Kidney (tissue), 22 donors: ENCODE measurements at places on chromosomes 1 and 21. TPM values are rescaled to one million over a fixed set of nuclear protein-coding genes. Genes with fewer than 3 reads are reported as not detected.
A peak's percentile ranks its signal among the peaks of the same experiment; 100 is the strongest.

GRCh38 chr1:201500670-201501120 lies 6.2 kb downstream of the CSRP1 start:
- no peak for DNase-seq
- no peaks in the 10 kb centered on the region for H3K27me3 ChIP-seq
- H3K4me1 ChIP-seq: peaks cover 30% of the 10 kb centered on the region
- H3K36me3 ChIP-seq: no peaks in the 10 kb centered on the region

GRCh38 chr1:209983953-209984352 lies 45.9 kb downstream of the SYT14 start:
- no peaks in the 10 kb centered on the region for H3K36me3 ChIP-seq
- no peak for DNase-seq
- H3K4me3 ChIP-seq: no peak overlapping the region
- no peaks in the 10 kb centered on the region for H3K4me1 ChIP-seq

- no peaks in the 10 kb centered on the region for H3K27me3 ChIP-seq
- DNase-seq: no peak
- H3K27ac ChIP-seq: no peak overlapping the region
- H3K4me3 ChIP-seq: no peak overlapping the region
Observed at GRCh38 chr21:14959343-14959742, 105.5 kb downstream of the NRIP1 start.

GRCh38 chr1:25099343-25099951 lies 132.9 kb downstream of the SYF2 start:
- no peaks in the 10 kb centered on the region for H3K4me1 ChIP-seq
- no peaks in the 10 kb centered on the region for H3K27me3 ChIP-seq
- no peaks in the 10 kb centered on the region for H3K36me3 ChIP-seq
- H3K27ac ChIP-seq: no peak overlapping the region
- H3K4me3 ChIP-seq: no peak overlapping the region

DNA sequence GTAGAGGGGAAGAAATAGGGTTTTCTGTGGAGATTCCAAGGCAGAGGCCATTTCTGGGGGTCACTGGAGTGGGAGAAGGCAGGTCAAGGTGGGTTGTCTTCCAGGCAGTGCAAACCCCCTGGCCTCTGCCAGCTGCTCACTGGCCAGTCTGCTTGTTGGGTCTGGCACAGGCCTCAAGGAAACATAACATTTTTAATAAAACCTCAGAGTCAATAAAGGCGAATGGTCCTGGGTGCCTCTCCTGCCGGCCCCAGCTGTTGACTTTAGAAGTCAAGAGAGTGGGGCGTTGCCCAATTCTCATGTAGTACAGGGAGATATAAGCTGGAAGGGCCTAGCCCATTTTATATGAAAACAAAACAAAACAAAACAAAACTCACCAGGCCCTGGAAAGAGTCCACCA lies 36.6 kb downstream of the RUNX3 start:
- H3K27me3 ChIP-seq: no peaks in the 10 kb centered on the region
- DNase-seq: no peak
- H3K27ac ChIP-seq: no peak overlapping the region
- no peaks in the 10 kb centered on the region for H3K36me3 ChIP-seq
- no peak overlapping the region for H3K4me3 ChIP-seq

GRCh38 chr1:33014464-33015163 lies 22.1 kb downstream of the AK2 start:
- H3K27me3 ChIP-seq: no peaks in the 10 kb centered on the region
- no peak overlapping the region for H3K4me3 ChIP-seq
- H3K27ac ChIP-seq: no peak overlapping the region
- H3K4me1 ChIP-seq: peaks cover 18% of the 10 kb centered on the region

- no peak for DNase-seq
- H3K27me3 ChIP-seq: no peaks in the 10 kb centered on the region
- no peak overlapping the region for H3K4me3 ChIP-seq
Observed at GRCh38 chr1:246081856-246082668, 425.0 kb downstream of the SMYD3 start.

- H3K4me3 ChIP-seq: no peak overlapping the region
- DNase-seq: no peak
- peaks cover 3% of the 10 kb centered on the region for H3K4me1 ChIP-seq
- no peak overlapping the region for H3K27ac ChIP-seq
Observed at GRCh38 chr1:85398391-85399064, 66.4 kb downstream of the DDAH1 start.

DNA sequence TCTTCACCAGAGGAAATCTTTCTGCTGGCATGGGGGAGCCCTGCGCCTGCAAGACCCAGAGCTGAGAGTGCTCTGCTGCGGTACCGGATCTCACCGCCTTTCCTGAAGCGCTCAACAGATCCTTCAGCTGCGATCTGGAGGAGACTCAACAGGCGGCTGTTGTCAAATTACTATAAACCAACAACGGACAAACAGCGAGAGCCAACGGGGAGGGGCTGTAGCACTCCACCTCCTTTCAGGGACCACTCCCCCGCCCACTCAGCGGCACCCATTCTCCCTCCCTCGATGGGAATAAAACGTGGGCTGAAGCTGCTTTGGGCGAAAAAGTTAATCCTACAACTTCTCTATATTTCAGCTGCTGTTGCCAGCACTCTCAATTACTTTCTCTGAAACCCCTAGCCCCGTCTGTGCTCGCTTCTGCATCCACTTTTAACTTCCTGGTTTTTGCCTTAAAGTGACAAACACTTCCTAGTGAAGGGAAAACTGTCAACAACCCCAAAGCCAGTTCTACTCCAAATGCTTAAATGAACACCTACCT lies at the start of gene FMO5:
Gene FMO5 (minus strand): TSS at position 147 of the 538 bp plus-strand sequence. CDS start 310 bp downstream, outside the sequence.
- H3K4me3 ChIP-seq: peak within 1 kb of the TSS; percentile 98
- no peaks in the 10 kb centered on the region for H3K27me3 ChIP-seq
- DNase-seq: peak; percentile 84

DNA sequence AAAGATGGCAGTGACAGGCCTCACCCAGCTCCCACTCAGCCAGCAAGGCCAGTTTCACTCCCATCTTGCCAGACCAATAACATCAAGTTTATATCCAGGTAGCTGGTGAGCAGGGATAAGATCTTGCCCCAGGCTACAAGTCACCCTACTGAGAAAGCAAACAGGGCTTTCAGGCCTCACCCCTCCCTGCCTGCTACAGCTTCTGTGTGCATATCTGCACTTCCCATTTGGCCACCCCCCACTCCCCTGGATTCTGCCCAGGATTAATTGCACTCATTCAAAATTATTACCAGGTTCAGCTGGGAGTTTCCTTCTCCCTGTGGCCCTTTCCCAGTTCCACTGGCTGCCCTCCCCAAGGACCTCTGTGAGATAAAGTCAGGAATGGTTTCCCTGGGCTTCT lies 352.1 kb downstream of the TBX15 start:
- no peaks in the 10 kb centered on the region for H3K4me1 ChIP-seq
- no peak overlapping the region for H3K4me3 ChIP-seq
- H3K36me3 ChIP-seq: no peaks in the 10 kb centered on the region
- no peaks in the 10 kb centered on the region for H3K27me3 ChIP-seq

GRCh38 chr1:102800406-102800805 lies 307.9 kb downstream of the COL11A1 start:
- H3K27me3 ChIP-seq: no peaks in the 10 kb centered on the region
- H3K36me3 ChIP-seq: no peaks in the 10 kb centered on the region
- H3K4me3 ChIP-seq: no peak overlapping the region
- no peaks in the 10 kb centered on the region for H3K4me1 ChIP-seq

- peak overlapping the region; percentile 82 for H3K27ac ChIP-seq
- no peaks in the 10 kb centered on the region for H3K27me3 ChIP-seq
- peaks cover 30% of the 10 kb centered on the region for H3K4me1 ChIP-seq
- no peaks in the 10 kb centered on the region for H3K36me3 ChIP-seq
- no peak overlapping the region for H3K4me3 ChIP-seq
- peak; percentile 83 for DNase-seq
Observed at GRCh38 chr1:234918961-234919761, 209.5 kb downstream of the TOMM20 start.

DNA sequence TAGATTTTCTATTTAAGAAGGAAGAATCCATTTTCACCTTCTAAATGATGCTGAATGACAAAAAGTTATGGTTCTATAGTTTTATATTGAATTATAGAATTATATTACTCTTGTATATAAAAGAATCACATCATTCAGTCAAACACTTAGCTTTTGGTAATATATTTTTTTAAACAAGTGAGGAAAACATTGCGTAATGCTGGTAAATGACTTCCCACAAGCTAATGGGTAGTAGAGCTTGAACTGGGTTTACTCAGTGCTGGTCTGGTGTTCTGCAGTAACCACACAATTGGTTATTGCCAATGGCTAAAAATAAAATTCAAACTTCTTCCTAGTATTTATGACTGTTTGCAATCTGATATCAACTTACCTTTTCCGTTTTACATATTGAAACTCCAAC lies 10.6 kb upstream of the GIPC2 start:
- no peaks in the 10 kb centered on the region for H3K27me3 ChIP-seq
- no peaks in the 10 kb centered on the region for H3K36me3 ChIP-seq
- no peak overlapping the region for H3K27ac ChIP-seq
- no peak overlapping the region for H3K4me3 ChIP-seq
- H3K4me1 ChIP-seq: no peaks in the 10 kb centered on the region

DNA sequence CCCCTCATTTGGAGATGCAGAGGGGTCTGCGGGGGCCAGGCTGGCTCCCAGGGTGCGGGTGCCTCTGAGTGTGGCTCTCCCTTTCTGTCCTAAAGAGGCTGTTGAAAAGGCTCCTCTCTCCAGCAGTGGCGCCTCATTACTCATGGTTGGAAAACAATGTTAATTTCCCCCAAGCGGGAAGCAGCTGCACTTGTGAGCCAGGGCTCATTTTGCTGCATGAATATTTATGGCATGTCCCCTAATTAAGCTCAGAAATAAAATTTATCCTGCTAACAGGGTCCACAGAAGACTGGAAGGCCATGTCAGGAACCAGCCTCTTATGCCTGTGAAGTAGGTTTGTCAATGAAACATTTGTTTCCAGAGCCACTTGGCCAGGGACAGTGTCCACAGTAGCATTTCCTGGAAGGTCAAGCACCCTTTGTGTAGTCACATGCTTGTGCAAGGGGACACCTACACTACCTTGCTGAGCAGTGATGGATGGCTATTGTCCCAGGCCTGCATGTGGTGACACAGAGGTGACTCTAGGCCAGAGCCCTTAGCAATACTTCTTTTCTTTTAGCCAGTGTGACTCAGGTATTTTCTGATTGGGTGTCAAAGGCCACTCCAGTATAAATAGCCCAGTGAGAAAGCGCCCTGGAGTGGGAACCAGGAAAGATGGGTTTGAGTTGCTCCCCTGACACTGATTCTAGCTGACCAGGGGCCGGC lies 259.0 kb downstream of the FOXD2 start:
- H3K36me3 ChIP-seq: no peaks in the 10 kb centered on the region
- DNase-seq: peak; percentile 34
- H3K4me3 ChIP-seq: no peak overlapping the region
- no peaks in the 10 kb centered on the region for H3K4me1 ChIP-seq
- no peak overlapping the region for H3K27ac ChIP-seq

DNA sequence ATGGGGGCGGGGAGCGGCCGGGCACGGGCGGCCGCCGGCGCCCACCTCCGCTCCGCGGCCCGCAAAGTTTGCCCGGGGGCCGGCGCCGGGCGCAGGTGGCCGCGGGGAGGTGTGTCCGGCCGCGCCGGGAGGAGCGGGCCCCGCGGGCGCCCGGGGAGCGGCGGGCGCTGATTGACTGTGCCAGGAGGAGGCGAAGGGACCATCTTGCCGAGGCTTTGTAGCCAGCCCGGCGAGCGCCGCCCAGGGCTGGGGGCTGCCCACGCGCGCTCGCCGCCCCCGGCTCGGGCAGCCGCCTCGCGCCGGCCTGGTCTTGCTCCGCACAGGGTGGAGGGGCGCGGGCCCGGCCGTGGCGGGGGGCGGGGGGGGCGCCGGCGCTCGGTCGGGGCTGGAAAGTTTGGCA lies 432 bp downstream of the EPHB2 start:
- DNase-seq: peak; percentile 34
- H3K36me3 ChIP-seq: no peaks in the 10 kb centered on the region
- no peak overlapping the region for H3K27ac ChIP-seq
- no peaks in the 10 kb centered on the region for H3K4me1 ChIP-seq
- H3K4me3 ChIP-seq: no peak overlapping the region

GRCh38 chr1:161080441-161081405 lies 8.6 kb downstream of the NECTIN4 start:
- no peak overlapping the region for H3K27ac ChIP-seq
- no peaks in the 10 kb centered on the region for H3K36me3 ChIP-seq
- H3K27me3 ChIP-seq: no peaks in the 10 kb centered on the region
- no peak overlapping the region for H3K4me3 ChIP-seq

- H3K27ac ChIP-seq: peak overlapping the region; percentile 54
- peaks cover 7% of the 10 kb centered on the region for H3K4me1 ChIP-seq
- H3K27me3 ChIP-seq: no peaks in the 10 kb centered on the region
- peak; percentile 75 for DNase-seq
- H3K36me3 ChIP-seq: no peaks in the 10 kb centered on the region
Observed at GRCh38 chr1:227429447-227430359, 111.4 kb upstream of the CDC42BPA start.

DNA sequence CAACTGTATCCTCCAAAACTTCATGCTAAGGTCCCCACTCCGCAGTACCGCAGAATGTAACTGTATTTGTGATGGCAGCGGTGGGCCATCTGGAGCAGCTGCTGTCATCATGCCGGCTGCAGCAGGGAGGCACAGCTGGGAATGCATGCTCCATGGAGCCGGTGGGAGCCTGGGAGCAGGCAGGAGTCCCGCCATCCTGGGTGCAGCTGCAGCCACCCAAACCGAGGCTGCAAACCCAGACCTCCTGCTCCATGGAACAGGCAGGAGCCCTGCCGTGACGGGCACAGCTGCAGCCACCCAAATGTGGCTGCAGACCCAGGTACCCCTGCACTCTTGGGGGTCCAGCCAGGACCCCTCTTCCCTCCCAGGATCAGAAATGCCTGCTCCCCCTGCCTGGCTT lies 80.3 kb downstream of the SCMH1 start:
- H3K36me3 ChIP-seq: no peaks in the 10 kb centered on the region
- H3K4me3 ChIP-seq: no peak overlapping the region
- H3K4me1 ChIP-seq: no peaks in the 10 kb centered on the region
- no peak overlapping the region for H3K27ac ChIP-seq

- H3K4me1 ChIP-seq: no peaks in the 10 kb centered on the region
- H3K27me3 ChIP-seq: no peaks in the 10 kb centered on the region
- peak overlapping the region; percentile 83 for H3K4me3 ChIP-seq
- H3K27ac ChIP-seq: peak overlapping the region; percentile 98
Observed at GRCh38 chr21:37266515-37267221, 466 bp downstream of the VPS26C start.

Gene ETV3L
- total RNA-seq: not detected

Gene LDLRAD1
- total RNA-seq: not detected

Gene LORICRIN
- not detected for total RNA-seq

Gene VASH2
- 0.57 TPM for total RNA-seq

Gene TMCO4
- 36.5 TPM for total RNA-seq

Gene HCRTR1
- total RNA-seq: 0.35 TPM

Gene CLIC6
- 10.1 TPM for total RNA-seq

Gene FMO1
- 16.5 TPM for total RNA-seq

Gene WNT9A
- 3.1 TPM for total RNA-seq

Gene CD2
- total RNA-seq: 12.1 TPM

Gene KCNC4
- 52.9 TPM for total RNA-seq

Gene HOOK1
- 55.4 TPM for total RNA-seq

Gene KLF17
- total RNA-seq: not detected

Gene RNU5D-1
- not detected for total RNA-seq

Gene LRRIQ3
- 1.6 TPM for total RNA-seq

Gene TNNT2
- 2.1 TPM for total RNA-seq

Gene C8B
- not detected for total RNA-seq

Gene SPRR2F
- total RNA-seq: not detected

Gene LCA5L
- total RNA-seq: 4.3 TPM

Gene CLDN17
- not detected for total RNA-seq
